NCI-H2227 treated with DMSO at 0.1 percent for 48 hours (cell line): ENCODE measurements at places on chromosomes 1 and 21.

DNA sequence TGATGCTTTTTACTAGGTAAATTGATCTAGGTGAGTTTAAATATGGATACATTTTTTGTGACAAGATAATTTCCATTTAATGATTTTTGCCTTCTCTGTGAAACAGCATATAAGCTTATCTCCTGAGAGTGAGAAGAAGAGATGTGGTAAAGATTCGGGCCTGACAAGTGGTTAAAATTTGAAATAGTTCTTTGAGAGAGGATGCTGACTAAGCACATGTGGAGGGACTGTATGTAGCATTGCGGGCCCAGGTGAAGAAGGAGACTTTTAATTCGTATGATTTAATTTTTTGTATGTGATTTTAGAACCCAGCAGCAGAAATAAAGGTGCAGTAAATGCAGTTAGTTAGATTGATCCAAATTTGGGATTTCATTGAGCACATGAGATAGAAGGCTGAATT, 51.9 kb downstream of the RPRD2 start:
- DNase-seq = no peak

- DNase-seq = no peak
Measured at GRCh38 chr1:221138516-221138915, 259.3 kb downstream of the HLX start.

DNA sequence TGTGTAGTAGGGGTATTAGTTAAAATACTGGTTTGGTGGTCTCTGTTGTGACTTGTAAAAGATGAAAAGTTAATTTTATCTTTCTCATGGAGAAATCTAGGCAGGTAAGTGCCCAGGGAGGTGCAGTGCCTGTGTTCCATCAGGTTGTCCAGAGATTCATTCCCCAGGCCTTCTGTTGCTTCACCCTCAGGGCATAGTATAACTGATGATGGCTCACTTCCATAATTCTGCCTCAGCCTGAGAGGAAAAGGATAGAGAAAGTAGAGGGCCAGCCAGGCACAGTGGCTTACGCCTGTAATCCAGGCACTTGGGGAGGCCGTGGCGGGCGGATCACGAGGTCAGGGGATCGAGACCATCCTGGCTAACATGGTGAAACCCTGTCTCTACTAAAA, 153.9 kb downstream of the FMN2 start:
- DNase-seq = no peak

DNA sequence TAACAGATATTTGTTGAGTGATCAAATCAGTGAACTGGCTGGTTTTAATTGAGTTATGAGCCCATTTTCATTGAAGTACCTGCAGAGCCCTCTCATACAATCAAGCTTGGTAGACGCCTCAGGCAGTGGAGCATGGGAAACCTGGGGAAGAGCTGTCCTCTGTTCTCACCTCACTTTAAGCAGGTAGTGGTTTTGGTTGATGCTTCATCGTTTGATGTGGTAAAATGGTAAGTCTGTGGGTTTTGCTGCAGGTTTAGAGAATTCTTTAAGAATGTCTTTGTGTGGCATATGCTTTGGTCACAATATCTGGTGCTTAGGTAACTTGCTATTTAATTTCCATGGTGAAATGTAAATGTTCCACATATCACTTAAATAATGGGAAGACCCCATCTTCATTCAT, 10.0 kb downstream of the LAMC1 start:
- no peak for DNase-seq
